ENCODE measurements at places on chromosomes 5 and 9.
A peak's percentile ranks its signal among the peaks of the same experiment; 100 is the strongest.

- no peak for DNase-seq
Measured at GRCh38 chr5:79686799-79687198, 2.8 kb upstream of the CMYA5 start.

- no peak for DNase-seq
Measured at GRCh38 chr9:27088981-27089380, 20.0 kb upstream of the TEK start.

- no peak for DNase-seq
Measured at GRCh38 chr9:88579050-88579715, 44.2 kb downstream of the NXNL2 start.

DNA sequence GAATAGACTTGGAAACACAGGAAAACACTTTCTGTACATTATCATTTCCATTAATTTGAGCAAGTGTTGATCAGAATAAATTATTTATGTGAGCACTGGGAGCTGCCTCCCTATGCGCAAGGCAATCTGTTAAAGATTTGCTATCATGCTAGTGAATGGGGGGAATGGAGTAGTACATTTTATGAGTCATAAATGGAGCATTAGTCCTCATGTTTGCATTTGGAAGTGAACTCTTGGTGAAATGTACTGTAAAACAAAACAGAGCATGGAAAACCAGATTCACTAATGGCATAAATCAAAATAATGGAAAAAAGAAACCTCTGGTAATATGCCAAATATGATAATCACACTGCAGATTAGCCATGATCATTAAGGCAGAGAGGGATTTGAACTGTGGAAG is 40.5 kb upstream of the TMC1 start:
- no peak for DNase-seq

GRCh38 chr9:73056245-73056644 is 95.4 kb upstream of the ANXA1 start:
- no peak for DNase-seq

GRCh38 chr5:149581192-149581861 is at the start of gene ARHGEF37:
TSS of gene ARHGEF37 (plus strand) at chr5:149581498. CDS start at chr5:149597770, 16,272 bp downstream.
- DNase-seq: peak; percentile 11

DNA sequence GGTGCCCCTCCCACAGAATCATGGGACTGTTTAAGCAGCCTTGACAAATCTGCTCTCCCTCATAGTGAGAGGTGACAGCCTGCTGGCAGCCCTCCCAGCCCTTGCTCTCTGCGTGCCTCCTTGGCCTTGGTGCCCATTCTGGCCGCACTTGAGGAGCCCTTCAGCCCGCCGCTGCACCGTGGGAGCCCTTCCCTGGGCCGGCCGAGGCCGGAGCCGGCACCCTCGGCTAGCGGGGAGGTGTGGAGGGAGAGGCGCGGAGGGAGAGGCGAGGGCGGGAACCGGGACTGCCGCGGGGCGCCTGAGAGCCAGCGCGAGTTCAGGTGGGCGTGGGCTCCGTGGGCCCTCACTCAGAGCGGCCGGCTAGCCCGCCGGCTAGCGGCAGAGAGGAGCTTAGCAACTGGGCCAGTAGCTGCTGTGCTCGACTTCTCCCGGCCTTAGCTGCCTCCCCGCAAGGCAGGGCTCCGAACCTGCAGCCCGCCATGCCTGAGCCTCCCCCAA is 125.9 kb upstream of the MYO10 start:
- DNase-seq: no peak

GRCh38 chr9:35844628-35845270 is 15.7 kb downstream of the TMEM8B start:
- DNase-seq: peak; percentile 14

DNA sequence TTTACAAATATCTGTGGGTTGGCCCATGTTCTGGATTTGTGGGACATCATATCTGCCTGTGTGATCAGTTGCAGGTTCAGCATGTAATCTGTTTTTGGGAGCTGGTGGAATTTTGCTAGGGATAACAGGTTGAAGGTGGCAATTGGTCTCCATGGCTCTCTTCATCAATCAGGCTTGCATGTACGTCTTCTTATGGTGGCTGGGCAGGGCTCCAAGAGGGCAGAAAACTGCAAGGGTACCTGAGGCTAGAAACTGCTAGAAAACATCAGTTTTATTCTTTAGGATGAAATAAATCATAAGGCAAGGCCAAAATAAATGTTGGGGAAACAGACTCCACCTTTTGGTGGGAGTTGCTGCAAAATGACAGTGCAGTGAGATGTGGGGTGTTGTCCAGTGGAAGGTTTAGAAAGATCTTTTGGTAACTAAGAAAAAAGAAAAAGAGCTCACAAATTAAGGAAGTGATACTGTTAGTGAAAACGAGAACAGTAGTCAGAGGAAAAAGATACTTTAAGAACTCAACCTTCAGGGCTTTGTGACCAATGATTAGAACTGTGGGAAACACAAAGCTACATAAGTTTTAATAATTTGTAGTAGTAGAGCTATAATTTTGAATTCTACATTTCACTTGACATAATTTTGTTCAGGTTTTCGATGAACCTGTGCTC is 300.7 kb upstream of the IZUMO3 start:
- DNase-seq: no peak

- DNase-seq: no peak
Measured at GRCh38 chr9:89015336-89015735, 24.1 kb downstream of the S1PR3 start.

DNA sequence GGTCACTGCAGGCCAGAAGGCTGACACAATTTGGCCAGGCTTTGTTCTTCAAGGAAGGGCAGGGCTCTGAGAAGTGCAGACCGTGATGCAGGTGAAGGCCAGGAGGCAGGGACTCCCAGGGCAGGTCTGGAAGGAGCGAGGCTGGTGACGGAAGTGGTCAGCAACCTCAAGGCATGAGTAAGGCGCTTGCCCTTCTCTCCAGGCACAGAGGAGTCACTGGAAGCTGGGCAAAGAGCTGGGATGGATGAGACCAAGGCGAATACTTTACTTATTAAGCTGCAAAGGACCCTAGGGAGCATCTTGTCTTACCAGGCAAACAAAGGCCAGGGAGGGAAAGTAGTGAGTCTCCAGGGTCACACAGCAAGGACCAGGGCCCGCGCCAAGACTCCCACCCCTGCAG is 18.6 kb downstream of the IRF1 start:
- peak; percentile 3 for DNase-seq

DNA sequence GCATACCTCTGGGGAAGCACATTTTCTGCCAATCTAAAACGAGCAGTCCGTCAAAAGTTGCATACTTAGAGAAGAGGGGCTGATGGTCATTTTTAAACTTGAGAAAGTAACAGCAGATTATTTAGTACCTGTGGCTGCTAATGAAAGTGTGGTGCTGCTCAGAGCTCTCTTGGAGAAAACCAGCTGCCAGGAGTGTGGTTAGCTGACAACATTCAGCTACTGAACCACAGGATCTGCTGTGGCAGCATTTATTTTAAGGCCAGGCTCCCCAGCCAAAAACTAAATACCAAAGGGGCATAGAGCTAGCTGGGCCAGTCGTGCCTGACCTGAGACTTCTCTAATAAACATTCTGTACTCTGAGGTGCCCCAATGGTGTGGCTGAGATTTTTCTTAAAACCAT is 203.6 kb downstream of the EDIL3 start:
- no peak for DNase-seq
